ENCODE measurements at places on chromosomes 5 and 9. TPM values are rescaled to one million over a fixed set of nuclear protein-coding genes. Genes with fewer than 3 reads are reported as not detected.

Gene AGXT2
- not detected for total RNA-seq

Gene F12
- not detected for total RNA-seq

- no peaks in the 10 kb centered on the region for H3K36me3 ChIP-seq
- no peaks in the 10 kb centered on the region for H3K4me1 ChIP-seq
- no peak overlapping the region for H3K4me3 ChIP-seq
Measured at GRCh38 chr9:75111019-75111622, 22.8 kb downstream of the OSTF1 start.

GRCh38 chr9:36961561-36962325, 72.3 kb downstream of the PAX5 start:
- H3K36me3 ChIP-seq = no peaks in the 10 kb centered on the region
- no peak for ATAC-seq

DNA sequence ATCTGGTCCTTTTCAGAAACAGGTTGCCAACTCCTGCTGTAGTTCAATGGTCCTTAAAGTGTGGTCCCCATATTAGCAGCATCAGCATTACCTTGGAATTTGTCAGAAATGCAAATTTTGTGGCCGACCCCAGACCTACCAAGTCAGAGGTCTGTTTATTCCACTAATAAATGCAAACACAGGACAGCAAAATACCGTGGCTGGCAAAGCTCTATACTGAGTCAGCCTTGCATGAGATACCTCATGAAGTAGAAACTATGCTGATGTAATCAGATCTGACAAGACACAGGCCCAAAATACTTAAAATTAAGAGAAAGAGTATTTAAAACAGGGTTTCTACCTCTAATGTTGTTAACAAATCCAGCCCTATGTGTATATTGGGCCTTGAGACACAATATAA, 3.0 kb downstream of the GOLM1 start:
- no peak overlapping the region for H3K4me3 ChIP-seq
- no peaks in the 10 kb centered on the region for H3K27me3 ChIP-seq
- H3K27ac ChIP-seq = no peak overlapping the region
- H3K36me3 ChIP-seq = no peaks in the 10 kb centered on the region
- ATAC-seq = no peak
- H3K4me1 ChIP-seq = no peaks in the 10 kb centered on the region

Data from gastroesophageal sphincter (tissue), 4 donors.